ENCODE measurements at places on chromosomes 12 and 14.

DNA sequence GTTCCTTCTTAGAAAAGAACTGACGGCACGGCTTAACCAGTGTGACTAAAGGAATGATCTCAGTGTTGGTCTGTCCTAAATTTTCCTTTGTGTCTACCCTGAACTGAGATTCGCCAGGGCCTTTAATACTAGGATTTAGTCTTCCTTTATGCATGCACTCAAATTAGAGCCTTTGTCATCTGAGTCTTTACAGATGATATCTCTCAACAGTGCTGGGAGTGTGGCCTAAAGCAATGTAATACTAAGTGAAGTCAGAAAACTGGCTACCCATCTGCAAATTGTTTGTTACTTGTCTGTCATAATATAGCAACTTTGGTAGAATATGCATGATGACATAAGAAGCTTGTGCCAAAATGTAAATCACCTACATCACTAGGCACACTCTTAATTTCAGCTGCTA is 95.4 kb downstream of the PTPRO start:
- DNase-seq: no peak

GRCh38 chr12:10242539-10242938 is 29.9 kb downstream of the GABARAPL1 start:
- DNase-seq: no peak

- DNase-seq: peak; percentile 99
Observed at GRCh38 chr12:105409801-105410471, 79.4 kb downstream of the C12orf75 start.

DNA sequence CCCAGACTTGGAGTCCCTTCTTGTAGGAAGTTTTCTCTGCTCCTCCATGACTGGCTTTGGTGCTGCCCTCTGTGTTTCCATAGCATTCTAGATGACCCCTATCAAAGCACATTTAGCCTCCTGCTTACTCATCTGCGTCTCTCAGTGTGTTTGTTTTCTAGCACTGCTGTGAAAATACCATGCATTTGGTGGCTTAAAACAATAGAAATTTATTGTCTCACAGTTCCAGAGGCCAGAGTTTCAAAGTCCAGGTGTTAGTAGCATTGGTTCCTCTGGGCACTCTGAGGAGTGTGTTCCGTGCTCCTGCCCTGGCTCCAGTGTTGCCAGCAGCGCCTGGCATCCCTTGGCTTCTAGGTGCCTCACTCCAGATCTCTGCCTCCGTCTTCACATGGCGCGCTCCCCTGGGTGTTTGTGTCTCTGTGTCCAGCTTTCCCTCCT is 86.1 kb downstream of the CACNA1C start:
- DNase-seq: peak; percentile 82

- DNase-seq: peak; percentile 55
Observed at GRCh38 chr14:68986926-68987652, 8.0 kb upstream of the ACTN1 start.

DNA sequence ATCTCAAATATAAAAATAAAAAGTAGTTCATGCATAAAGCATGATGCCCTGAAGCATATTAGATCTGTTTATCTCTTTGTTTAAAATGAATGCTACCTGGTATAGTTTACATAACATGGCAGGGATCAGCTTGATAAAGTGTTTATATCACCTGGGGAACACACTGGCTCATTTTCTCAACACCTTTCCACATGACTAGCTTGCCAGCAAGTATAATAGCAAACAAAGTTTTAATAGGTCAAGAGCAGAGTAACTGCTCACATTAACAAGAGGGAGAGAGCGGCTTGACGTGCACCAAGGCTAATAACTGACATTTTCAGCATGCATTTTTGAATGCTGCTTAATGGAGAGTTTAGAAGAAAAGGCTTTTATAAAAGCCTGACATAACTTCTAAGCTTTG is 246.4 kb downstream of the EGLN3 start:
- DNase-seq: no peak

DNA sequence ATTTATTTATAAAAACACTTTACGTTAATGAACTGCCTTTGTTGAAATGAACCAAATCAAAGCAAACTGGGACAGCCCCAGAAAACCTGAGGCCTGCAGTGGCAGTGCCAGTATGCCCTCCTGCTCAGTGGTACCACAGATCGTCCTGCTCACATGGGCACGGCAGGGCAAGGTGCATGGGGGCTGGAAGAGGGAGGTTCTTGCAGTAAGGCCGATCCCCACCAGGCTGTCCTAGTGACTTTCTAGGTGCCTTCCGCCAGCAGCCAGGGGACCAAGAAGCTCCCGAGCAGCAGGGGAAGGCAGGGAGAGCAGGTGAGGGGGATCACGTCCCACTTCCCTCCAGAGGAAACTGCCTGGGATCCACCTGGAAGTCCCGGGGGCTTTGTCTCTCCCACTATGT is 63.9 kb downstream of the TESC start:
- peak; percentile 51 for DNase-seq

DNA sequence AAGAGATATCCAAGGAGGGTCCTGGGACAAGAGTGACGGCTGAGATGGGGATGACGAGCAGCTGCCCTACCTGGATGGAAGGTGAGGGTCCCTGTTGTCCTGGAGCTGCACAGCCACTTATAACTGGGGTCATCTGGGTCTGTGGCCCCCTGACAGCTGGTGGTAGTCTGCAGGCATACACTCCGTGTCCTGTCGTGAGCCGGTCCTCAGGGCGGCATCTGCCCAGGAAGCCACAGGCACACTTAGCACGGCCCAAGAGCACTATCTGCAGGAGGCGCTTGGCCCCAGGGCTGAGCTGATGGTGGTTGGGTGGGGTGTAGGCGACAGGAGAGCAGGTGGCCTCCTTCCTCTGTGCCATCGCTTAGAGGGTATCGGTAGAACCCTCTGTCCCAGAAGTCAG is 248.1 kb downstream of the CACNA1C start:
- DNase-seq: no peak

DNA sequence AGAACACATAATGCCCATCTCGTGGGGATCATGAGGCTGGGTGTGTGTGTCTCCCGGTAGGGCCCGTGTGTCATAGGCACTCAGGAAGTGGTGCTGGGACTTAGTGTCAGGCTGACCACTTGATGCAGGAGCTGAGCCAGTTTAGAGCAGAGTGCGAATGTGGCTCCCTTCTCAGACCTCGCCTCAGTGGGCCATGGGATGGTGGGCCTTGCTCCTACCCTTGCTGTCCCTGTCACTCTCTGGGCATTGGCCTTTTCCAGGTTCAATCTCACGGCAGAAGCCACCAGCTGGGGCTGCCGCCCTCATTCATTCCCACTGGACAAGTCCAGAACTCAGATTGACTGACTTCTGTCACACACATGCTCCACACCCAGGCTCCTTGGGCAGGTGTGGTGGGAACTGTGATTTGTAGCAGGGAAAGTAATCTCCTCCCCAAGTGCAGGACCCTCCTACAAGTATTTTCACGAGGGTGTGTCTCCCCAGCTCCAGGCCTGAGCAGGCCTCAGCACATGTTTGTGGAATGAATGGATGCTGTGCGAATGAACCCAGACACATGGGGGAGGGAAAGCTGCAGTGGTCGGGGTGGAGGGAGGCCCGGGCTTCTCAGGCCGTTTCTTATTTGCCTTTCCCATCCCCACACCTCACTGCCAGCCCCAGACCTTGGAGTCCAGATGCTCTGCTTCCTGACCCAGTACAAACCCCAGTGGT is 54.9 kb downstream of the BEGAIN start:
- no peak for DNase-seq

DNA sequence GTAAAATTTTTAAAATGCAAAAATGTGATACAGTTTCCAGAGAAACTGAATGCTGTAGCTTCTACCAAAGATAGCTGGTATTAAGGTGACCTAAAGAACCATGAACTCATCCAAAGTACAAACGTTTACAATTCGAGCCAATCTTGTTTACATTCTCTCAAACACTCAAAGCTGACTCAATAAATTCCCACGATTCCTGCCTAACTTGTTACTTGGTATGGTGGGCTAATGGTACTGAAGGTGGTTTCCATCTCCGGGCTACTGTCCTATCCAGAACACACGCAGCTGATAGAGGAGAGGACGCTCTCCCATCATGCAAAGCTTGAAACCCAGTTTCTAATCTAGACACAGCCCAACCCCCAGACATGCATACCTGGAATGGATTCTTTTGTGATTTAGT is 31.5 kb downstream of the RAD9B start:
- no peak for DNase-seq

GRCh38 chr12:79366374-79366773 is 324.4 kb downstream of the PAWR start:
- DNase-seq: peak; percentile 14

DNA sequence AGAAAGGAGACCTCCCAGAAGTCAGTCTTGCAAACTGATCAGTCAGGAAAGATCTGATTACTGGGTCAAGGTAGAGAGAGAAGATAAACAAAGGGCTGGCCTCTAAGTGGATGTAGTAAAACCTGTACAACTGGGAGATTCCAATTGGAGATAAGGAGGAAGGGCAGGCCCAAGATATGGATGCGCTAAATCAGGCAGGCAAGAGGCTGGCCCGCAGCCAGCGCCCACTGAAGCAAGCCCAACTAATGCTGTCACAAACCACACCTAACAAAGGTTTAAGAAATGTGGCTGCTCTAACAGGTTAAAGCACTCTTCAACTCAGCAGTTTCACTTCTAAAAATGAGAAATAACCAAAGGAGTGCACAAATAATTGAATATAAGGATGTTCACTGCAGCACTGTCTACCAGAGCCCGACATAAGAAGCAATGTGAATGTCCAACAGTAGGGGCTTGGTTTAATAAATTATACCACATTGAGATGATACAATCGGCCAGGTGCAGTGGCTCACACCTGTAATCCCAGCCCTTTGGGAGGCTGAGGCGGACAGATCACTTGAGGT is 4.7 kb downstream of the GLTP start:
- DNase-seq: peak; percentile 46

DNA sequence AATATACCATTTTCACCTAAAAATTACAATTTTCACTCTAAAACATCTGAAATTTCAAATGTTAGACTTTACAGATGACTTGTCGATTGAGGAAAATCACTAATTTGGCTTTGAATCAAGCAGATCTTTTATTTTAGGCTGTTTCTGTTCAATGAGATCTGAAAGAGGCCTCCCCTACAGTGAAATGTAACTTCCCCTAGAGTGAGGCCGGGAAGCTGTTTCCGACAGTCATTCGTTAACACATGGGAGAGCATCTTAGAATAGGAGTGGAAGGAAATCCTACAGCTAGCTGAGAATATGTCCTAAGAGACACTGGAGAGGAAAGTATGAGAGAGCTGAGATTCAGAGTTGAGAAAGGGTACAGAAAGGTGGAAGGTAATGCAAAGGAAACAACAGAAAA is 5.7 kb upstream of the C14orf93 start:
- no peak for DNase-seq

DNA sequence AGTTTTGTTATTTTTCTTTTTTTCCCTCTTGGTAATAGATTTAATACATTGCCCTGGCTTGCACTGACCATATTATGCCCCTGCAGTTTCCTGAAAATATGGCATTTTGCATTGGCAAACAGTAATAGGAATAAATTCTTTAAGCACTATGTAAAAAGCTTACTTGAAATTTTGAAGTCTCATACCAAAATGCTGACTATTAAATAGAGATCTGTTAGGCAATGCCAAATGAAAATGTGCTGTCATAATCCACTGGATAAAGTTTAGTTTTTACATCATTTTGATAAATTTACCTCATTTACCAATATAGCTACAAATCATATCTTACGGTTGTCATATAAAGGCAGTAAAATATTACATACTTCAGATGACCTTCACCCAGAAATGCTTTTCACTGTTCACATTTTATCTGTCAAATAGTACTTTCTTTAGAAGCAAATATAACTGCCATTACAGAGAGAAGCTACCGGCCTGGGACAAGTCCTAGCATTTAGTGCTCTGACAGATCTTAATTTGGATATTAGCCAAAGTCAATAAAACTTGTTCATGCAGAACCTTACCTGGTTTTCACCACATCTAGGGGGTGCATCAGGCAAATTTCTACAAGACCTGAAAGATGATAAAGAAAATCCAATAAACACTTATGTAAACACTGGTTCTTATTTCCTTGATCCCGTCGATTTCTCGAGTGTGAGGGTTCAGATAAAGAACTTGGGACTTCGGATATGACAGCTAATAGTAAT is 212.9 kb downstream of the PAX9 start:
- peak; percentile 79 for DNase-seq

- DNase-seq: no peak
Observed at GRCh38 chr12:12290206-12290605, 23.4 kb upstream of the LRP6 start.

GRCh38 chr12:48060474-48060873 is 45.4 kb downstream of the SENP1 start:
- no peak for DNase-seq

- no peak for DNase-seq
Observed at GRCh38 chr12:53191096-53191884, 10.6 kb upstream of the CSAD start.

DNA sequence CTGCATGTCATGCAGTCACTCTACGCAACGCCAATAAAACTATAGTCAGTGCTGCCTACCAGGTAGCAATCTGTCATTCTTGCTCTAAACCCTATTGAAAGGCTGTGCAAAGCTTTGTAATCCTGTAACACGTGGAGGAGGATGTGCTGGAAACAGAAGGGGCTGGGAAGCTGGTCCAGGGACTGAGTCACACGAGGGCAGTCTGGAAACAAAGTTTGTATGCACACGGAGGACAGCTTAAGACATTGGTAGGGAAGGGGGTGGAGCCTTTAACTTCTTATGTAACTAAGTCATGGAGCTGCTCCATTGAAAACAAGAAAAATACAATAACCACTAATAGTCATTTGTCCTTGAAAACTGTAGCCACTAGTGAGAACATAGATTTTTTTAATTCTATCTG is 128.0 kb downstream of the BCAT1 start:
- no peak for DNase-seq

- DNase-seq: no peak
Observed at GRCh38 chr12:130476451-130477135, 138.9 kb downstream of the PIWIL1 start.

- DNase-seq: no peak
Observed at GRCh38 chr12:14681625-14682024, 14.8 kb downstream of the GUCY2C start.

DNA sequence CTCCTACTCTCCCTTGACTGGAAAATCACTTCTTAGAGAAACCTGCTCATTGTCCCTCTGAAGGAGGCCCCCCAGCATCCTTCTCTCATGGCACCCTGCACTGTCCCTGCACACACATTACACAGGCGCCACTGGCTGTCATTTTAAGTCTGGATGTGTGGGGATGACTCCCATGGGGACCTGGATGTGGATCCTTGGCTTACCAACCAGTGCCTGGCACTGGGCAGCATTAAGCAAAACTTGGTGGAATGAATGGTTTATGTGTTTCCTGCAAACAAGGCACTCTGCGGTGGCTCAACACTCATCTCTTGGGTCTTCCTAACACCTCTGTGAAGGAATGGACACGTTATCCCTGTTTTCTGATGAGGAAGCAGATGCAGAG is 162.4 kb downstream of the RBM19 start:
- no peak for DNase-seq

GRCh38 chr12:49279706-49280159 is 14.9 kb downstream of the TUBA1C start:
- peak; percentile 89 for DNase-seq
